CD4-positive, CD25-positive, alpha-beta regulatory T cell (primary cell): ENCODE measurements at places on chromosomes 3 and 15.

DNA sequence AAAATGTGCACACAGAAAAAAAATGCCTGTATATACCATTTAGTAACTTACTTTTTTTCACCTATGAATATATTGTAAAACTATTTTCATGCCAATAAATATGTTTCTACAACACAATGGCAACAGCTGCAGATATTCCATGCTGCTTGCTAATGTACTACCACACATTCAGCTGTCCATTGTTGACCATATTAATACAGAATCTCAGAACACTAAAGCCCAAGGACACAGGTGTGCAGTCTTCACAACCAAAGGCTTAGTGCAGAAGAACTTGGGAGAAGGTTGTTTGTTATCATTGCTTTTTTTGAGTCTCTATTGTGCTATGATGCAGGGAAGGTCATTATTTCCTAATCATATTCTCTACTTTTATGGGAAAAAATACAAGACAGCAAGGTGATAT lies 79.6 kb downstream of the DIPK2A start:
- no peak for DNase-seq

DNA sequence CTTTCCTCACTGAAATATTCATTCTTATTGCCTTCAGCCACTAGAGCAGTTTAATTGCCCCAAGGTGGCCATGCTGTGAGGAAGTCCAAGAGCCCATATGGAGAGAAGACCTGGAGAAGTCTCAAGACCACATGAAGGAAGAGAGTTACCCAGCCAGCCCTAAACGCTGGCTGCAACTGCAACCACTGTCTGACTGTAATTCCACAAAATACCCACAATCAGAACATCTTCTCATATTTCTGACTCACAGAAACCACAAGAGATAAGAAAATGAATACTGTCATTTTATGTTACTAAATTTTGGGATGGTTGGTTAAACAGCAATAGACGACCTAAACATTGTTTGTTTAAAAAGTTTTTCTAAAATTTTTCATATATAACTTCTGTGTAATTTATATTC lies 14.7 kb upstream of the SST start:
- DNase-seq: no peak

GRCh38 chr15:94840794-94841783 lies 609.7 kb downstream of the MCTP2 start:
- no peak for DNase-seq

GRCh38 chr3:58647381-58648141 lies 19.0 kb downstream of the FAM3D start:
- DNase-seq: no peak

DNA sequence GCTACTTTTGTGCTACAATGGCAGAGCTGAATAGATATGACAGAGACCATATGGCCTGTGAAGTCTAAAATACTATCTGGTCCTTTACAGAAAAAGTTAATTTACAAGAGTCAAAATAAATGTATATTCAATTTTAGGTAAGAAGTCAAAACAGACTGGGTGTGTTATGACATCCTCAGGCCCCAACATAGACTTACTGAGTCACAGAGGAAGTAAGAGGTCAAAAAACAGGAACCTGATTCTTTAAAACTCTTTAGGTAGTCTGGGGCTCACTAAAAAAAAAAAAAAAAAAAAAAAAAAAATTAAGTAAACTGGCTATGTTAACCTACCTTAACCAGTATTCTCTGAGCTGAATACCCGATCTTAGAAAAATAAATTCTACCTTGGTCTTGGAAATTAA lies 13.1 kb downstream of the DNAAF4 start:
- no peak for DNase-seq

DNA sequence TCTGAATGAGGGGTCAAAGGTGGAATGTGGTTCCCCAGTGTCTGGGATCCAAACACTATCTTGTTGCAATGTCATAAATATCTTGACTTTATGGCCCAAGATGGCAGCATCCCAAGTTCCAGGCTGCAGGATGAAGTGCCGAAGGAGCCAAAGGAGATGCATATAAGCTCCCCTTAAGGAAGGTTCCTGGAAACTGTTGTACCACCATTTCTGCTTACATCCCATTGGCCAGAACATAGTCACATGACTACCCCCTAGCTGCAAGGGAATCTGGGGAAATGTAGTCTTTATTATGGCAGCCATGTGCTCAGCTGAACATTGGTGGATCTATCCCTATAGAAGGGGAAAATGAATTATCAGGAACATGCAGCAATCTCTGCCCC lies 54.3 kb downstream of the BDH1 start:
- no peak for DNase-seq

DNA sequence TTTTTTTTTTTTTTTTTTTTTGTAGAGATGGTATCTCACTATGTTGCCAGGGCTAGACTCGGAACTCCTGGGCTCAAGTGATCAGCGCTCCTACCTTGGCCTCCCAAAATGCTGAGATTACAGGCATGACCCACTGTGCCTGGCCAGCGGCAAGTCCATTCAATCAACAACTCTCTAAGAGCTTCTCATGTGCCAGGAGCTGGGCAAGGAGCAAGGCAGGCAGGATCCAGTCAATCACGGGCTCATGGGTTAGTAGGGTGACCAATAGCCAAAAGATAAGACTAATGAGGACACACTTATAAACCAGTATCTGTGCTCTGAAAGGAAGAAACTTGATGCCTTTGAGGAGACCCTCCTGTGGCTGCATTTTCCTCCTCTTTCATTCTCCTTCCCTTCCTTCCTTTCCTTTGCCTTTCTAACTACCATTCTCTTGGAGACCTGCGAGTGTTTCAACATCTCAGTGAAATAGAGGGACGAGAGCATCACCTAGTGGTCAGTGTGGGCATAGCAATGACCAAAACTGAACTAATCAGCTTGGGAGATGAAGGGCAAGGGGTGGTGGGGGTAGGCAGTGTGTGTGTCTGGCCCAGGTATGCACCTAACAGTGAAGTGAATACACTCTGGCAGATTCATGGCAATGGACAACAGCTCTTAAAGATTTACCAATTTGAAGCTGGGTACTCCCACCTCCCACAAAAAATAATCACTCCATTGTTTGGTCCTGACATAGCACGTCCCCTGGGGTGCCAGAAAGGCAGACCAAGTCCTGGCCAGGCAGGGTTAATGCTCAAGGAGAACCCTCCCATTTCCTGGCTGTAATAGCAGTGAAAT lies 6.3 kb downstream of the RPP25 start:
- peak; percentile 63 for DNase-seq

DNA sequence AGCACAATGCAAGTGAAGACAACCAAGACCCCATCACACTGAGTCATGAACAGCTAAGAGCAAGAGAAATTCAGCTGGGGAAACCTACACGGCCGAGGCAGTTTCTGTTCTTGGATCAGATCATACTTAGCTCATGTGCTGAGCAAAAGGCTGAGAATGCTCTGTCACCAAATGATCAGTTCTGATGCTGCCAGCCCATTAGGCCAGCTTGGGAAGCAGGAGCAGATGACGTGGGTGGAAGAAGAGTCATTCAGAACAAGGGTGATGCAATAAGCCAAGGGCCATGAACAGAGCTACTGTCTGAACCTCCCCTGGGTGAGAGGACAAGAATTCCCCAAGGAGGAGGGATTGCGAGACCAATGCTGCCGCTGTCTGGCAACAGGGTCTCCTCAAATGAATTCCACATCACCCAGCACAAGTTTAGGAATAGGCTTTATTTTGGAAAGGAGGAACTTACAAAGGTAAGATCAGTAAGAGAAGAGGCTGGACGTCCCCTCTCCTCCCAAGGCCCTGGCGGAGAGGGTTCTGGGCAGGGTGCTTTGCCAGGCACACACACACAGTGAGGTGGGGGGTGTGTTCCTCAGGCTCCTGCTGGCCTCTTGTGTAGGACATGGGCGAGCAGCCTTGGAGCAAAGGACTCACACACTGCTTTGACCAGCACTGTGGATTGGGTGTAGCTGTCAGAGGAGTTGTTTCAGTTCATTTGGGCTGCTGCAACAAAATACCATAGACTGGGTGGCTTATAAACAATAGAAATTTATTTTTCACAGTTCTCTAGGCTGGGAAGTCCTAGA lies 65.6 kb upstream of the CTXND1 start:
- no peak for DNase-seq

DNA sequence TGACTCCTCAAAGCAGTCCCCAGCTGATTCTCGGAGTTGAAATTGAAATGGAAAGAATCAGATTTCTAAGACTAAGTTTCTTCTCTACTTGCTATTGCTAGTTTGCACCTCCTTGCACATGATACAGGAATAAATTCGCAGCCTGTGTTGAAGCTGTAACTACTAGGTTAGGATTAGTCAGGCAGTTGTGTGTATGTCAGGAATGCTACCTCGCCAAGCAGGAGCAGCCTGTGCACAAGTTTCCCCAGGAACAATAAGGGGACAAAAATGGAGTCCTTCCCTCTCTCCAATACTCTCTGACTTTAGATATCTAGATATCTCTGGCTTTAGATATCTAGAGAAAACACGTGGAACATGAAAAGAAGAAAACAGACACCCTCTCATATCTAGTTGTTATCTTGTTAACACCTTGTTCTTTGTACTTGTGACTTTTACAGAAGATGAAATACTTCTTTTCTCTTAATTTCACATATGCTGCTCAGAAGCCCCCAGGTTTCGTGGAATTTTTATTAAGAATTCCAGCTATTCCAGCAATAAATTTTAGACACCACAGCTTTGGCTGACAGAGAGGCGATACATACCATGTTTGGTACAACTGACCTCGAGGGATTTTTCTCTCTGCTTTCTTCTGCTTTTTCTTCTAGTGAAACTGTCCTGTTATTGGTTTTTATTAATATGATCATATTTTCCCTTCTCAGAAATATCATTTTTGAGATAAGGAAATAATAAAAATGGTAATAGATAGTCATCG lies 56.1 kb upstream of the CMSS1 start:
- no peak for DNase-seq

DNA sequence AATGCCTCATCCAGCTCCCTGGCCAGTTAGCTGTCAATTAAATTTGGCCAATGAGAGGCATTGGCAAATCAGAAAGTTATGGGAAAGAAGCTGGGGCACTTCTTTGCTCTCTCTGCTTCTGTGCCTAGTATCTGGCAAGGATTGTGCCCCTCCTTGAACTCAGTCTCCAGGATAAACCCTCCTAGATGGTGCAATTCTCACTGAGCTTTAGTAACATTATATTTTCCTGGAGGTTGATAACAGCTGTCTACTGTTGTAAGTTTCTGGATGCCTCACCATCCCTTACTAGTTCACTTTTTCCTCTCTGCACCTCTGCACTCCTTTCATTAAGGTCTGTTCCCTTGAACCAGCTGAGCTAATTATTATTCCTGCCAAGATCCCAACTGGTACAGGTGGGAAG lies 329.5 kb downstream of the MFSD1 start:
- DNase-seq: no peak

- DNase-seq: no peak
Measured at GRCh38 chr3:24119321-24119751, 174.2 kb downstream of the NR1D2 start.

- no peak for DNase-seq
Measured at GRCh38 chr3:154779571-154779970, 300.5 kb upstream of the MME start.

- no peak for DNase-seq
Measured at GRCh38 chr15:46441294-46442062, 806.6 kb downstream of the SQOR start.

DNA sequence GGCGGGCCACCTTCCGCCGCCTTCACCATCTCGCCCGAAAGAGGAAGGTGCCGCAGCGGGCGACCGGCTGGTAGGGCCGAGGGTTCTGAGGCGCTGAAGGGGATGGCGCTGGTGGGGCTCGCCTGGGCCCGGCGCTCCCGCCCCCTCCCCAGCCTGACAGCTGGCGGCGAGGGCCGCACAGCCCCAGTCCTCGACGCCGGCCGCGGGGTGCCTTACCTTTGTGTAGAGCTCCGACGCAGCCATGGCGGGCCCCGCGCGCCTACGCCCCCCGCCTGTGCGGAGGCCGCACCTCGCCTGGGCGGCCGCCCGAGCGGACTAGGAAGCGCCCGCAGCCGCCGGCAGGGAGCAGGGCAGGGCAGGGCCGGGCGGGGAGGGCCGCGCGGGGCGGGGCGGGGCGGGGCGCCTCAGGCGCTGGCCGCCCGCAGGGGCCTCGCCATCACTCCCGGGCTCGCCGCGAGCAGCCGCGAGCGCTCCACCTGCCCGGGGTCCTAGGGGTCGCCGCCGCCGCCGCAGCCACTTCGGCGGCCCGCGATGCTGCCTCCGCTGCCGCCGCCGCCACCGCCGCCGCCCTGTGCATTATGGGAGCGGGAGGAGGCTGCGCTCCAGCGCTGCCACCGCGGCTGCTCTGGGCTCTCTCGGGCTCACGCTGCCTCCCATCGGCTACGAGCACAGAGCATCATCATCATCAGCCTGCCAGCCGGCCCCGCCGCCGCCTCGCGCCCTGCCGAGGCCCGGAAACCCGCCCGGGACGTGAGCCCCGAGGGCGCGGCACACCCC lies at the start of gene MYO5A:
Gene MYO5A, minus strand, starts transcription at position 317 of the 777 bp plus-strand sequence. Its CDS starts 74 bp downstream, at position 243.
- peak; percentile 84 for DNase-seq

DNA sequence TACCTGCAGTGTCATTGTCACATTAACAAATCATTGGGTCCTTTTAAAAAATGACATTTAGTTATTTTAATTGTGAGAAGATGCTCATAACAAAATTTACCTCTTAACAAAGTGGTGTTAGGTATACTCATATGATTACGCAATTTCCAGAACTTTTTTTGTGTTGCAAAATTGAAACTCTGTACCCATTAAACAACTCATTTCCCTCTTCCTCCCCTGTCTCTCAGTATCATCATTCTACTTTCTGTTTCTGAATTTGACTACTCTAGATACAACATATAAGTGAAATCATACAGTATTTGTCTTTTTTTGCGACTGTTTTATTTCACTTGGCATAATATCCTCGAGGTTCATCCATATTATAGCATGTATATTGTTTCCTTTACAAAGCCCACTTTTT lies 58.7 kb upstream of the CHST2 start:
- DNase-seq: no peak

DNA sequence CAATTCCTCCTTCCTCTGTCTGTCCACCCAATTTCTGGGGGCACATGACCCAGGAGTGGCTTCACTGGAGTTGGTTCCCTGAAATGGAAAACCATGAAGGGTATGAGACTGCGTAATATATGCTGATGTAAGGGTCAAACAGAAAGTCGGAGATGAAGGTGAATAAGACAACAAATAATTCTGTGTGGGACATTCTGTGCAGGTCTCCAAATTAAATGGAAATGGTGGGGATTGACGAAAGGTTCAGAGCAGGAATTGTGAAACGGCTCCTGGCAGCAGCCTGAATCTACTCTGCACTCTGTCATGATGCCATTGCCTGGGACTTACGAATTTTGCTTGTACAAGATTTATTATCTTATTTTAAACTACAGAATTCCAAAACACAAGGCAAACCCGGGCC lies 174.8 kb upstream of the RORA start:
- DNase-seq: no peak

DNA sequence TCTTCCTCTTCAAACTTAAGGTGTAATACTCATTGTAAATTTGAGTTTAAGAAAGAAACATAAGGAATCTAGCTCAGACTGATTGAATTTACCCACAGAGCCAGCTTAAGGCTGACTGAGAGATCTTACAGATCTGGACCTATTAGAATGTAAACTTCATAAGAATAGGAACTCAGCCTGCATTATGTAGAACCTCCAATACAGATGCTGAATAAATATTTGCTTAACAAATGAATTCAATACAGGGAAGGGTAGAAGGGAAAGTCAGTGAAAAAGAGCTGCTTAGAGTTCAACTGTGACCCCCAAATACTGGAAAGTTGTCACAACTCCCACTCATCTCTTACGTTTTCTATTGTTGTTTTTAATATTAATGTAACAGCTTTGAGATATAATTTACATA lies 11.5 kb downstream of the KPNA4 start:
- no peak for DNase-seq
